ENCODE measurements at places on chromosomes 13 and 19.

- no peak for DNase-seq
Measured at GRCh38 chr13:43732726-43733125, 54.0 kb downstream of the ENOX1 start.

DNA sequence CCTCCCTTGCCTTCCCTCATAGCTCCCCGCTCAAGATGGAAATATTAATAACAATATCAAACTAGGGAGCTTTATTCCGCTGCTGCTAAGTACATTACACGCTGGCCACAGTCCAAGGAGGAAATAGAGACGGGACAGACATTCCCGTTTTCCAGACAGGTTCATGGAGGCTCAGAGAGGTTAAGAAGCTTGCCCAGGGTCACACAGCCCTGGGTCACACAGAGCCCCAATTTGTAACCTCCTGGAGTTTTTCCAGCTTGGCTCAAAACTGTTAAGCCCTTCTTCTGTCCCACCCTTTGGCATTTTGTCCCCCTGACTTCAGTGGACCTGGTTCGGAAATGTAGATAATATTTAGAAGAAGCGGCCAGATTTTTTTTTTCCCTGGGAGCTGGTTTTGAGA, 2.0 kb downstream of the BICRA start:
- DNase-seq = no peak

DNA sequence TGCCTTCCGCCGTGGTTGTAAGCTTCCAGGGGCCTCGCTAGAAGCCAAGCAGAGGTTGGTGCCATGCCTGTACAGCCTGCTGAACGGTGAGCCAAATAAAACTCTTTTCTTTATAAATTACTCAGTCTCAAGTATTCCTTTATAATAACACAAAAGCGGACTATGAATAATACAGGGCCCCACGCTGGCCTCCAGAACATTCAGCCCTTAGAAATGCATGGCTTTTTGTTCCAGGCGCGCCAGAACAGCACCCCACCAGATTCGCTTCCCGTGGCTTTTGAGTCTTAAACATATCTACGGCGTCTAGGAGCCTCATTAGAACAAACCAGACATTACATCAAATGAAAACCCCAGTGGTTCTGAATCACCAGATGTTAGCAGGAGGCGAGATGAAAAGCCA, 75.1 kb downstream of the SLC15A1 start:
- DNase-seq = no peak

DNA sequence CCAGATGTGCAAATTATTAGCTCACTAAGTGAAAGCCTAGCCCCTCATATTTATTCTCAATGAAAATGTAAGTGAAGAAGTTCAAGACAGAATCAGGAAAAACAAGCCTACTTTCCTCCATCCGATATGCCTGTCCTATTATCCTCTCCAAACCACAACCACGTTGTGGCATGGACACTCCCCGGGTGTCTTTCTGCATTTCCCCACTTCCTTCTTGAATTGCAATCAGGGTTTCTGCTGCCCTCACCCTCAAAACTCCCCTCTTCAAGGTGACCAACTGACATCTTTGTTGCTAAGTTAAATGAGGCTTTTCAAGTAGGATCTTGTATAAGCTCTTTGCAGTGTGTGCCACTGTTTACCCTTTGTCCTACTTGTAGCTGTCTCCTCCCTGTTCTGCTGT, 11.8 kb downstream of the SLC25A30 start:
- DNase-seq = no peak

DNA sequence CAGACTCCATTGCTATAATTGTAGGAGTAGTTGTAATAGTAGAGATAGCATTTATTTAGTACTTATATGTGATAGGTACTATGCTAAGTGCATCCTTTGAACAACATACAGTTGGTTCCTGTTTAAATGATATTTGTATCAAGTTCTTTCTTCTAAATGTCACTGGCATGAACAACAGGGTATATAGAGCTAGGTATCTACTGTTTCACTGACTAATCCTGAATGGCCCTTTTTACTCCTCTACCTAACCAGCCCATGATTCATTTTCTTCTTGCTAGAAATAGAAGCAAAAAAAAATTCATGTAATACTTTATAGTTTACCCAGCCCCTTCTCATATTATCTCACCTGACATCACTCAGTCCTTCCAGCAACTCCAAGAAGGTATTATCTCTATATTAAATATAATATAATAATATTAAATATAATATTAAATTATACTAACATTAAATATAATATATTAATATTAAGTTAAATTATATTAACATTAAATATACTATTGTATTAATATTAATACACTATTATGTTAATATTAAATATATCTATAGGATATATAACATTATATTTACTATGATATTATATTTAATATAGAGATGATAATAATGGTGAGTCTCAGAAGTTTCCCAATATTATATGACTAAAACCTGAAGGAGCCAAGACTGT, 74.2 kb downstream of the FRY start:
- no peak for DNase-seq

GRCh38 chr13:96091164-96092117, 1.5 kb downstream of the HS6ST3 start:
- DNase-seq = no peak
